ENCODE measurements at places on chromosomes 7 and 10.

DNA sequence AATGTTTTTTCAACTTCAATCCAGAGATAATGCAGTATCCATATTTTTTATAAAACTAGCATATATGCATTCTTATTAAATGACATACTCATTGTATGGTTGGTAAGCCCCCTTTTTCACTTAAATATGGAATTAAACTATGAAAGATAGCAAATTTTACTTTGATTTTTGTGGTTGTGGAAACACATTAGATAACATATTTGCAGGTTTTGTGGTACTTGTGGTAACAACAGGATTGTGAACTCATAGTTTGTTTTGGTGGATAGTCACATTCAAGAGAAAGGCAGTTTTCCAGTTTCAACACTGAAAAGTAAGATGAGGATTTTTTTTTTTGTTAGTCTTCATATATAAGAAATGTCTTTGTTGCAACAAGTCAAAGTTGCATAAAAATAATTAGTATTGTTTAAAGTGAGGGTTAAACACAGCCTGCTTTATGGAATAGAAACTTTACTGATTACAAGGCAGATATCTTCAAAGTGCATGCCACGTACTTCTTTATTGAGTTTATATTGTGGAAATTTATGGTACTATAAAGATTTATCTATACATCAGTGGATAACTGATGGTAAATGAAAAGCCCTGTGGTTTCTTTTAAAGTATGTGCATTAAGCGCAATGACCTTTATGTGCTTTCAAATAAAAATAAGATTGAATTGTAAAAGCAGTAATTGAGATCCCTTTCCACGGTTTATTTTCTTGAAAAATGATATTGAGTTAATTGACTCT, 39.7 kb upstream of the SEMA3D start:
- DNase-seq, result no peak

- no peak for DNase-seq
Observed at GRCh38 chr10:121698336-121698735, 100.1 kb upstream of the FGFR2 start.

- no peak for DNase-seq
Observed at GRCh38 chr7:1990001-1990670, 242.6 kb downstream of the MAD1L1 start.

- DNase-seq, result no peak
Observed at GRCh38 chr10:133164816-133165555, 5.0 kb downstream of the KNDC1 start.

DNA sequence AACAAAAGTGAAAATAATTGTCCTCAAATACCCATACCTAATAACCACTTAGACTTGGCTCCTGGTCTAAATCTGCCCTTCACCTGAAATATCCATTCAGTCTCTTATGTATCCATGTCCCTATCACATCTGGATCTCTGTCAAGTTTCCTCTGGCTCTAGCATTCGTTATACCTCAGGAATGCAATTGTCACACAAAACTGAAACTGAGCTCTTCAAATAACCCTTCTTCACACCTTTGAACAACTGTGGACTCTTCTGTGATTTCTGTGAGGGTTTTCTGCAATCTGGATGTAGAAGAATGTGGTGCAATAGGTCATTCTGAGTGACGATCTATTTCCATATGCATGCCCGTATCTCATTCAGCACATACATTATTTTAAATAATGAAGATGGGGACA, 53.5 kb upstream of the FGL2 start:
- no peak for DNase-seq
